ENCODE measurements at places on chromosomes 1 and 21.

GRCh38 chr1:37486680-37487618 is 12.6 kb downstream of the ZC3H12A start:
- DNase-seq: peak; percentile 82

GRCh38 chr21:36747815-36748383 is 49.0 kb downstream of the SIM2 start:
- DNase-seq: no peak

GRCh38 chr1:2548068-2548589 is 8.0 kb upstream of the TNFRSF14 start:
- peak; percentile 88 for DNase-seq

- DNase-seq: no peak
Measured at GRCh38 chr21:44405948-44406872, 49.1 kb upstream of the LRRC3 start.

- DNase-seq: no peak
Measured at GRCh38 chr1:21754583-21754982, 28.4 kb downstream of the USP48 start.

DNA sequence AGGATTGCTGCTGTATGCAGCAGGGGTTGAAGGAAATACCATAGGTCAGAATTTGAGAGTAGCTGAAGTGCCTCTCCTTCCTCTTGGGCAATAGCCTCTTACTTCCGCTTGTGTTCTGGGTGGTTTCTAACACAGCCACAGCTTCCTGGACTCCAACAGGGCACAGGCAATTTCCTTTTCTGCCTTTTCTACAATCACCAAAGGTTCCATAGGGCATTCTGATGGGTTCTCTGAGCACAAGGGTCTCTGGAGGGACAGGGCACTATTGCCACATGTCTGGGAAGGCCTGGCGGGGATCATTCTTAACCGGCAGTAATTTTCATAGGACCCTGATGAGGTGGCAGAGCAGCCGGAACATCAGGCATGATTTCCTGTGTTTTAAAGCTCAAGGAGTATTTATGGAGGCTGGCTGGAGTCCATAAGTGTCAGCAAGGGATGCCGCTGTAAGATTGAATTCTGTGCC is 5.5 kb upstream of the AGTRAP start:
- peak; percentile 65 for DNase-seq

DNA sequence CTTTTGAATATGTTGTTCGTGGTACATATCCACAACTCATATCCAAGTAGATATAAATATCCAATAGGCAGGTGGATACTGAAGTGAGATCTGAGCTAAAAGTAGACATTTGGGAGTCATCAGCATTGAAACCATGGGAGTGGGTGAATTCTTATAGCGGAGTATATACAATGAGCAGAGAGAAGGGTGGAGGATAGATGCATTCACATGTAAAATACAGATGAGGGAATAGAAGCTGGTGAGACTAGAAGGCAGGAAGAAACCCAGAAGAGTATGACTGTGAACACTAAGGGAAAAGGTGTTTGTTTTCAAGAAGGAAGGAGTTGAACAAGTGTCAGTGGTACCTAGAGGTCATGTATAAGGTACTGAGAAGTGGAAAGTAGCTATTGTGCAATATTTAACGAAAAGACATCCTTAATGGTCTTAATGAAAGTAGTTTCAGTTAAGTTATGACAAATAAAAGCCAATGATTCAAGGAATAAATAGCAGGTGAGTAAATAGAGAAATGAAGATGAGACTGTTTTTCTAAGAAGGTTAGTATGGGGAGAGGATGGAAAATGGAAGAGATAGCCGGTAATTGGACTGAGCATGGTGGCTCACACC is 181.6 kb upstream of the CACYBP start:
- no peak for DNase-seq

GRCh38 chr1:29281571-29281970 is 45.2 kb downstream of the PTPRU start:
- DNase-seq: no peak

DNA sequence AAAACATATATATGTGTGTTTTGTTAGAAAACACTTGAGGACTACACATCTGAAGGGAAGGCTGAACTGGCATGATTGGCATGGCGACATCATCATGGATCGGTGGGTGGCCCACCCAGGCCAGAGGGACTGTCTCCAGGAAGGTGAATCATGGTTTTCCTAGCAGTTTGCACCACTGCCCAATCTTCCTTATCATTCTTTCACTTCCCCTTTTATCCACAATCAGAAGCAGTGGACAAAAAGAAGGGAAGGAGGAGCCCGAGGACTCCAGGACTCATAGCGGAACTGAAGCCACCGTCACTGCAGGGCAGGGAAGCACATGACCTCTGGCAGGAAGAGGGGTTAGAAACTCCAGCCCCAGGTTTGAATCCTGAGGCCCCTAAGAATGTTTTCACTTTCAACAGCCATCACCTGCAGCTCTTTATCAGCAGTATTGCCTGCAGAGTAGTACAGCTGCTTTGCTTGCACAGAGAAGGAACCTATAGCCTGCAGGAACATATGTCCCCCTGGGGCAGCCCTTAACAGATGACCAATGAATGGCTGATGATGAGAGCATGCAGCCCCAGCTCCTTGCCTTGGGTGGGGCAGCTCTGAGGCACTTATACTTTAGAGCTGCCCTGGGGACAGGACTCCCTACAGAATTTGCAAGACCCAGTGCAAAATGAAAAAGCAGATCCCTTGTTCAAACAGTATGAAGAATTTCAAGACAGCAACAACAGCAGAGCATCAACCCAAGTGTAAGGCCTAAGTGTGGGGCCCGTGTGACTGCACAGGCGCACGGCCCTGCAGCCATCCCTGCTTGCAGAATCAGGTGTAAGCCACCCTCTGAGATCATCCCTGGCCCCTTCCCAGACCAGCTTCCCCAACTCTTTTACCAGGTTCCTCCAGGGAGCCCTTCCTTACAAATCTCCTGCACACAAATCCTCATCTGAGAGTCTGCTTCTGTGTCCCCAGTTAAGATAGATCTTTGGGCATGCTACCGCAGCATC is 241.8 kb upstream of the IRF2BP2 start:
- no peak for DNase-seq

DNA sequence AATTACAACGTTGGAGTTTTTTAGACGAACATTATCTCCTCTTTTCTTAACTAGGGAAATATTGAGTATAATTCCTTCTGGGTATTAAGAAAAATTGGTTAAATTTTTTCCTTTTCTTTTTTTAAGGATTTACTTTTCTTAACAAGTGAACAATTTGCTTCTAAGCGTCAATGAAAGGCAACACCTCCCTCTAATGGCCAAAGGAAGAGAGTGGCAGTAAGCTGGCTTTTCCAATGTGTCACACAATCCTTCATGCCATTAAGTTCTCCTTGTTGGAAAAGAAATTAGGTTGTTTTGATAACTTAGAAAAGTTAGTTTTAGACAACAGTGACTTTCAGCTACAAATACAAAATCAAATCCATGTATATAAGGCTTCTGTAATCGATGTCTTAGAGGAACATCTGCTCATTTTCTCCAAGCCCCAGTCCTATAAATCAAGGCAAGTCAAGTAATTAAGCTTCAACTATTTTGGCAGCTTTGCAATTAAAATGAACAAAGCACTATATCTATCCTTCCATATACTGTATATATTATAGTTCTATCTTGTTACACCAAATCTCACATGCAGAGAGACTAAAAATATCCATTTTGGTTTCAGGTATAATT is 62.8 kb downstream of the EDEM3 start:
- DNase-seq: no peak

GRCh38 chr1:191913260-191913977 is 244.8 kb upstream of the RGS18 start:
- DNase-seq: no peak

DNA sequence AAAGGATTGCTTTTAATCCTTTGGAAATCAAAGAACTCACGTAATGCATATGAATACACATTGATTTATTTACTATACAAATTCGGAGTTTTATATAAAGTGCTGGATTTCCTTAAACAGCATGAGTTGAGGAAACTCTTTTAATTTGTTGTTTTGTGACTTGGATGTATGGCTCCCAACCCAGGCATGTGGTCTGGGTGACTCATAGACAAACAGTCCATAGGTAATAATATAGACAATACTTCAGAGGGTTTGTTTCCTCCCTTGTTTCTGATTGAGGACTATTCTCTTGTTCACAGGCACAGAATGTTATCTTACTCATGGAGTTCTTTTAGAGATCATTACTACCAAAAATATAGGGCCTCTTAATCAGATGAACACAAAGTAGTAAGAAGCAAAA is 43.8 kb downstream of the XPR1 start:
- no peak for DNase-seq

DNA sequence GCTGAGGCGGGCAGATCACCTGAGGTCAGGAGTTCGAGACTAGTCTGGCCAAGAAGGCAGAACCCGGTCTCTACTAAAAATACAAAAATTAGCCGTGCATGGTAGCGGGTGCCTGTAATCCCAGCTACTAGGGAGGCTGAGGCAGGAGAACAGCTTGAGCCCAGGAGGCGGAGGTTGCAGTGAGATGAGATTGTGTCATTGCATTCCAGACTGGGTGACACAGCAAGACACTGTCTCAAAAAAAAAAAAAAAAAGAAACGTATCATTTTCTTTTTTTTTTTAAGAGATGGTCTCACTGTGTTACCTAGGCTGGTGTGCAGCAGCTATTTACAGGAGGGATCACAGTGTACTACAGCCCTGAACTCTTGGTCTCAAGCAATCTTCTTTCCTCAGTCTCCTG is 47.3 kb downstream of the ITGB3BP start:
- DNase-seq: no peak

DNA sequence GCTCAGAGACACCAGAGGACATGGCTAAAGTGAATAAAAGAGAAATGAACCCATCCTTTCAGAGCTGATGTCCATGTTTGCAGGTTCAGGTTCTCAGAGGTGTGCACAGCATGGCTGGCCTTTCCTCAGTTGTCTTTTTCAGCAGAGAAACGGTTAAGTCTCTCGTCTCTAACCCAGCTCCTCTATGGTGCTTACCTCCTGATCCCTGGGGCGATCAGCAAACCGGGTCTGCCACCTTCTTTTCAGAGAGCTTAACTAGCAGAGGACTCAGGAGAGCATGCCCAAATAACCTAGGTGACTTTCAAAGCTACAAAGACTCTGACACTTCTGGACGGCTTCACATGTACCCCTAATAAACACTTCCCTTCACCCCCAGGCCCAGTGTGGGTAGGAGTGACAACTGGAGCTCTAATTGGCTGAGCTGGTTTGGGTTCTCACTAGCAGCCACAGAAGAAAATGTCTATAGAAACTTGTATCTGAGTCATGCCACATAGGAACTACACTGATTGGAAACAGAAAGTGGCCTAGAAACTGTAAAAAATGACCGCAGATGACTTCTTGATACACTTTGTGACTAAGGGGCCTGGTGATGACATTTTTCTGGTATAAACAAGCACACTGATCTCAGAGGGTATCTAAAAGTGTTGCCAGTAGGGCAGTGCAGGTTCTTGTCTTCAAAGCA is at the start of gene AIM2:
Gene AIM2, minus strand, starts transcription at position 329 of the 682 bp plus-strand sequence. CDS start 3,267 bp downstream, outside the sequence.
- peak; percentile 89 for DNase-seq

GRCh38 chr1:211789641-211790464 is 40.7 kb downstream of the LPGAT1 start:
- DNase-seq: no peak

GRCh38 chr1:210747890-210748289 is 386.1 kb downstream of the KCNH1 start:
- no peak for DNase-seq

DNA sequence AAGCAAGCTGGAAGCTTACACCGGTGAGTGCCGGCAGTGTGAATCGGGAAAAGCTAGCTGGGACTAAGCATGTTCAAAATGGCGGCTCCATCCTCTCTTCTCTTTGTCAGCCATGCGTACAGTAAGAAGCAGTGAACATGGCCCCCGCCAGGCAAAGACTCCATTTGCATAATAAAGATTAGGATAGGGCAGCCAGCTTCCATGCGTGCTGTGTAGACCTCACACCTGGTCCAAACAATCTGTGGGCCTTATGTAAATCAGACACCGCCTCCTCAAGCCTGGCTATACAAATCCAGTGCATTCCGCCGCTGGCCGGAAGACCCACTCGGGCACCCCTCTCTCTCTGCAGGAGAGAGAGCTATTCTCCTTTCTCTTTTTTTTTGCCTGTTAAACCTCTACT is 150.3 kb downstream of the TIAM1 start:
- DNase-seq: no peak

Measured in CD4-positive, alpha-beta T cell treated with Interleukin-10 for 1 hour (primary cell).